ENCODE measurements at places on chromosomes 11 and 22.

DNA sequence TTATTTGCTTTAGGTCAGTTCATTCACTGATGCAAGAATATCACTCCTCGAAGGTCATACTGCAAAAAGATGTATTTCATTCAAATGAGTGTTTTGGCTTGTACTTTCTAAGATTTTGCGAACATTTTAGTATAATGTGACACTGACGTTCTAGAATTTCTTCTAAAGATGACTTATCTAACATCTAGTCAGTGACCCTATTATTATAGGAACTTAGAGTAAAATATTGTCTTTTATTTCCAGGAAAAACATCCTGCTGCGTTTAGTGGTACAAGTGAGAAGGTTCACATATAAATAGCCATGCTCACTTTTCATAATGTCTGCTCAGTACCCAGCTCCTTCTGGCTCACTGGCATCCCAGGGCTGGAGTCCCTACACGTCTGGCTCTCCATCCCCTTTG lies at the start of gene OR52M1:
Gene OR52M1 (plus strand): TSS at position 301 of the 400 bp plus-strand sequence. CDS start 0 bp downstream, at position 301.
- no peak for DNase-seq

DNA sequence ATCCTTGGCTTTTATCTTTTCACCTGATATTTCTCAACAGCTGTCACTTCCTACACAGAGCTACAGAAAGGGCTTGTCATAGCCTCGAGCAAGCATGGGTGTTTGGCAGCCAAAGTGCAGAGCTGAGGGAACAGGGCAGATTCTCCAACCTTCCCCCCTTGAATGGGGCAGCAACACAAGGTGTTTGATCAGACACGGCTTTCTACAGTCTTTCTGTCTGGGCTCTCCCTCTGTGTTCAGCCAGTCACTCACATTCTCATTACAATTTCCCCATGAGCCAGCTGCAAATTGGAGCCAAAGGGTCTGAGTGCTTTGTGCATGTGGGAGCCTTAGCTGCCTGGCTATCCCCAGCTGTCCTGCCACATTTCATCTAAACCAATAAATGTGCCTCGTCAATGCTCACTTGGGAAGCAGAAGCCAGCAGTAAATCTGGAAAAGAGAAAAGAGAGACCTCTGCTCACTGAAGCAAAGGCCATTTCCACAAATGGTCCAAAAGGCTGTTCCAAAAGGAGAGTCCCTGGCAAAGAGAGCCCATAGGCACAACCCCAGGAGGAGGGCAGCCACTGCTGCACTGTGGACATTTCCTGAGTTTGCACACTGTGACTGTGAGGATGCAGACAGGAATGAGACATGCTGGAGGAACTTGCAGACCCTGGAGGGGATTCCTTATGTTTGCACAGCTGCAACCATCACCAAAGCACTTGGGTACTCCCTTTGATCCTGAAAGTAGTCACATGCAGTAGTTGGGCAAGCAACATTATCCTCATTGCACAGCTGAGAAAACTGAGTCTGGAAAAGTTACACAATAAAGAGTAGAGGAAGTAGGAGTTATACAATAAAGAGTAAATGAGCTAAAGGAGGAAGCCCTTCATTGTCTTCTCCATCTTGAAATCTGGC lies 186.8 kb downstream of the FAM181B start:
- DNase-seq: no peak

DNA sequence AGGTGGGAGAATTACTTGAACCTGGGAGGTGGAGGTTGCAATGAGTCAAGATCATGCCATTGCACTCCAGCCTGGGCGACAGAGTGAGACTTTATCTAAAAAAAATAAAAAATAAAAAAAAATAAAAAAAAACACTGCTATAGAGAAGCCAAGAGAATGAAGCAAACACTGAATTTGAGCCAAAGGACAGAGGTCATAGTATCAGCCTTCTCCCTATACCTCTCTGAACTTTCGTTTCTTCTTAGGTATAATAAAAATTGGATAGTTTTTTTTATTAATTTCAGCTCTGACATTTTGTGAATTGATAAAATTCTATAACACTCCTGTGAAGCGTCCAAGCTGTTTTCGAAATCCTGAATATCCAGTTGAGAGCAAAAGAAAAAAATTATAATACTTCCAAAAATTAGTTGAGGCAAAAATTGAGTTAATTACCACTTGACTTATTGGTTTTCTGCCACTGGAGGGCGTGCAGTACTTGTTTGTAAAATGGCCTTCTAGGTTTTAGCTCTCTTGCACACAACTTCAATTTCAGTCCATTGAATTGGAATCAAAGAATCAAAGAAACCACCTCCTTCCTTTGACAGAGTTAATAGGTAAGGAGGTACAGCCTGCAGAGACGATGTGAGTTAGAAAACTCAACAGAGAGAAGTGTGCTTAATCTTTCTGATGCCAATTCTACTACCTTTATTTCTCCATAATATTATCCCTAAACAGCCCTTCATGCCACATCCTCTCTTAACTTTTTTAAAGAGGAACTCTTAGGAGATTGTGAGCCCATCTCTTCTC lies 143.2 kb downstream of the BBOX1 start:
- peak; percentile 32 for DNase-seq

DNA sequence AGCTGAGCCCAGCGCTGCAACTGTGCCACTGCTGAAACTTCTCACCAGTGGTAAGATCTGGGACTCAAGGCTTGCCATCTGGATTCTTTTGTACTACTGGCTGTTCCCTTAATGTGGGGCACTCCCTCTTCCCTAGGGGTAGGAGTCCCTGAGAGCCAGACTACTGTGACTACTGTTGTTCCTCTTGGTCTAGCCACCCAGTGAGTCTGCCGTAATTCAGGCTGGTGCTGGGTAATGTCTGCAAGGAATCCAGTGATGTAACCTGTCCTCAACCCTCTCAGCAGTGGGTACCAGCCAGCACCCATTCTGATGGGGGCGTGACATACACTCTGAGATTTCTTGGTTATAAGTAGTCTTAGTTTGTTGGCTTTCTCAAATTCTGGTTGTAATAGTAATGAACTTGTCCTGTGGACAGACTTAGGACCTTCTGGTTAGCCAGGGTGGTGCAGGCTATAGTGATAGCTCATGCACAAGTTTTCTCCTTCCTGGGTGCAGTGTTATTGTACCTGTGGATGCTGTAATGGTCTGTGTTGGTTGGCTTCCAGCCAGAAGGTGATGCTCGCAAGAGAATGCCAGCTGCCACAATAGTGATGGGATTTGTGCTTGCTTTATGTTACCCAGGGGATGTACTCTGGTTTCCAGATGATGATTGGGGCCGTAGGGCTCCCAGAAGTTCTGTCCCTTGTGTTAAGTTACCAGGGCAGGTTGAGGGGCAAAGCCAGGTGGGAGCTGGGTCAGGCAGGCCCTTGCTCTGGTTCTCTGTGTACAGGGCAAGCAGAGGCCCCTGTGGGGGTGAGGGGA lies 65.5 kb downstream of the ARHGAP42 start:
- DNase-seq: no peak

GRCh38 chr11:13209379-13209778 lies 68.2 kb upstream of the BMAL1 start:
- DNase-seq: no peak

DNA sequence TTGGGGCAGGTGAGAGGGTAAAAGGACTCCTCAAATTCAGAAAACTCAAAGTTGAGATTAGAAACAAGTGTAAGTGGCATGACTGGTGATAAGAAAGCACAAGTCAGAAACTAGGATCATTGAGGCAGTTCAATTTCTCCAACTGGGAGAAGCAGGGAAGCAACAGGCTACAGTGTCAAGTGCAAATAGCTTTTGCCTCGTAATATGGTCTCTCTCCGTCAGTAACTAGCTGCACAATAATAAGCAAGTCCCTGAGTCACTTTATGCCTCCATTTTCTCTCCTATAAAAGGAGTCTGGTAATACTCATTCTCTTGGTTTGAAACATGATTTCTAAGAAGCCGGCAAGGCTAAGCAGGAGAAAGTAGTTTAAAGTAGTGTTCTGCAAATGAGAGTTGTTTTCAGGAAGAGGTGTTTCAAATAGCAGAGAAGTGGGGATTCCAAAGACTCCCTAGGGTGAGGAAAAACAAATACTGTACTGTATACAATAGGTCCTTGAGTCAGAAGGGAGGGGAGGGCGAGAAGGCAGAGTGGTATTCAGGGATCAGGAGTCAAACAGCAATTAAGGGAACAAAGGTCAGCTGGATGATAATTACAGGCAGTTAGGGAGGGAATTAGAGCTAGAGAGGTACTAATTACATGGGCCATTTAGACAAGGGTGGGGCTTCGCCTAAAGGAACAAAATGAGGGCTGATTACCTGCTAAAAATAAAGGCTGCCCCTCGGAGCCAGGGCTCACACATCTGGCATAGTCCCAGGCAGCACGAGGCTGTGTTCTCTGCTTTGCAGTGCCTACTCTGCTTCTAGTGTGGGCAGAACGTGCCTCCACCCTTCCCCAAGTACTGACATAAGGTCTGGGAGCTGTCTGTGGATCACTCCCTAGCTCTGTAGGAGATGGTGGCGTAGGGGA lies 96.0 kb upstream of the BDNF start:
- DNase-seq: no peak

DNA sequence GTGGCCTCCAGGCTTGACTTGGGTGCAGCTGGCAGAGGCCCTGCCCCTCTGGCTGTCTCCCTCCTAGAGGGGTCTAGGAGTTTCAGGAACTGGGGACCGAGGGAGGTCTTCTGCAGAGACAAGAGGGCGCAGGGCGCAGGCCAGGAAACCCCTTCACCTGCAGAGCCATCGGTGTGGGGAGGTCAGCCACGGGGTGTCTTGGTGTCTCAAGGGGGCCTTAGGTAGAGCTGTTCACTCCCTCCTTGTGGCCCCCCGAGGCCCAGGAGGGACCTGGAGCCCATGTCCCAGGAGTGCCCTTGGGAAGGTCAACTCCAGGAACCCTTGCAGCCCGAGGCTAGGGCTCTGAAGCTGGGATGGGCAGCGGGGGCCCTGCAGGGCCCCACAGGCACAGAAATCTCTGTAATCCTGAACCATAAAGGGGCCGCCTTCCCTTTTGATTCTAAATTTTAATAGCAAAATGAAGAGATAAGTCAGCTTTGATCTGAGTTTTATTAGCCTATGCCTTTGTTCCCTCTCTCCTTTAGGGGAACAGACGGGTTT lies 31.4 kb upstream of the TH start:
- DNase-seq: no peak

DNA sequence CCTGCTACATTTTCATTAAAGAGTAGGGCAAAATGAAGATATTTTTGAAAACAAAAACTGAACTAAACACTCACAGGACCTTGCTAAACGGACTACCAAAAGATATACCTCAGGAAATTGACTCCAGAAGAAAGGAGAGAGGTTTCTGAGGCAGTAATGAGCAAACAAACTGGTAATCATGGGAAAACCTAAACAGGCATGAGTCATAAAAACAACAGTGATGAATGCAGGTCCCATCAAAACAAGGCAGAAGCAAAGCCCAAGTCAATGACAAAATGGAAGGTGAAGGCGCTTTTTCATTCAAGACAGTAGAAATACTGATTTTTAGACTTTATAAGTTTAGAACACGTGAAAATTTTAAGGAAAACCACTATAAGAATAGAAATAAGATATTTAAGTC lies 104.5 kb downstream of the EFCAB6 start:
- DNase-seq: no peak

DNA sequence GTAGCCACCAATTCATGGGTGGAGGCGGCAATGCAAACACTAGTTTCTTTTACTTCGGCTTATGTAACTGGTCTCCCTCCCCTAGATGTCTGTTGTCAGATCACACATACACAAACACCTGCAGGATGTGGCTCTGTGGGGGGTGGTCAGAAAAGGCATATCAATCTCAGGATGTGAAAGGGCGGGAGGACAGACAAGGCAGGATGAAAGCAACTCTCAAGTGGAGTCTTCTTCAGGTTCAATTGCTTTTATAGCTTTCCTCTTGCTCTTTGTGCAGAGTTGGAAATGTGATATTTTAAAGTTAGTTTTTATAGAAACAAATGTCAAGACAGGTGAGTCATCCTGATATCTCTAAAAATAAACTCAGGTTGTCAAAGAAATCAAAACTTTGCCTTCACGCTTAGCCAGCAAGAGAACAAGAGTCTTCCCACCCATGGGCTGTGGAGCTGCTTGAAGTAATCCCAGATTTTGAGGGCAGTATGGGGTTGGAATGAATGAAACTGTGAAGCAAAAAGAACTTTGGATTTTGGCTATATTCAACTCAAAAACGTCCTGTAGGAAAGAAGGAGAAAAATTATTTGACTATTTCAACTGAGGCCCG lies 423.4 kb downstream of the GUCY1A2 start:
- peak; percentile 96 for DNase-seq

GRCh38 chr11:10004526-10005113 lies 289.4 kb downstream of the SBF2 start:
- no peak for DNase-seq

DNA sequence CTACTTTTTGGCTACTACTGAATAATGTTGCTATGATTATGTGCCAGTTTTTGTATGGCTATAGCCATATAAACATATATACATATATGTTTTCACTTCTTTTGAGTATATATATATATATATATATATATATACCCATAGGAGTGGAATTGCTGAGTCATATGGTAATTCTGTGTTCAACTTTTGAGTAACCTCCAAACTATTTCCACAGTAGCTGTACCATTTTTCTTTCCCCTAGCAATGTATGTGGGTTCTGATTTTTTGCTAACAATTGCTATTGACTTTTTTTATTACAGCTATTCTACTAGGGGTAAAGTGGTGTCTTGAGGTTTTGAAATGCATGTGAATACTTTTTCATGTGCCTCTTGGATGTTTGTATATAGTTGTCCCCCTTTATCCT lies 30.4 kb downstream of the CBL start:
- no peak for DNase-seq

- no peak for DNase-seq
Observed at GRCh38 chr22:35191412-35191811, 65.9 kb upstream of the HMGXB4 start.

DNA sequence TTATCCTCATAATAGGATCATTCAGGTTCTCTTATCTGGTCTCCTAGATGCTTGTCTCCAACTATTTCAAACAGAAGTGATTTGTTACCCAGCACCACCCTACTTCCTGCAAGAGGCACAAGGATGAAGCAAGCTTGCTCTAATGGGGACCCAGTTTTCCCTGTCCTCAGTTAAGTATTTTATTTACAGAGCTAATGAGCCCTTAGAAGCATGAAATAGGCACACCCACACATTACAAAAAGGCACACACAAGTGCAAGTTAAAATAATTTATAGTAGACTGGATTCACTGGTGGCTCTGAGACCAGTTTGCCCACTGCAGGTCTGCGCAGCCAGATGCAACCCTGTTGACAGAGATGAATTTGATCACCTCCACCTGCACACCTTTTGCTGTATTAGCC lies 167.5 kb downstream of the KIRREL3 start:
- no peak for DNase-seq

- no peak for DNase-seq
Observed at GRCh38 chr11:128921793-128922192, 20.9 kb downstream of the TP53AIP1 start.

DNA sequence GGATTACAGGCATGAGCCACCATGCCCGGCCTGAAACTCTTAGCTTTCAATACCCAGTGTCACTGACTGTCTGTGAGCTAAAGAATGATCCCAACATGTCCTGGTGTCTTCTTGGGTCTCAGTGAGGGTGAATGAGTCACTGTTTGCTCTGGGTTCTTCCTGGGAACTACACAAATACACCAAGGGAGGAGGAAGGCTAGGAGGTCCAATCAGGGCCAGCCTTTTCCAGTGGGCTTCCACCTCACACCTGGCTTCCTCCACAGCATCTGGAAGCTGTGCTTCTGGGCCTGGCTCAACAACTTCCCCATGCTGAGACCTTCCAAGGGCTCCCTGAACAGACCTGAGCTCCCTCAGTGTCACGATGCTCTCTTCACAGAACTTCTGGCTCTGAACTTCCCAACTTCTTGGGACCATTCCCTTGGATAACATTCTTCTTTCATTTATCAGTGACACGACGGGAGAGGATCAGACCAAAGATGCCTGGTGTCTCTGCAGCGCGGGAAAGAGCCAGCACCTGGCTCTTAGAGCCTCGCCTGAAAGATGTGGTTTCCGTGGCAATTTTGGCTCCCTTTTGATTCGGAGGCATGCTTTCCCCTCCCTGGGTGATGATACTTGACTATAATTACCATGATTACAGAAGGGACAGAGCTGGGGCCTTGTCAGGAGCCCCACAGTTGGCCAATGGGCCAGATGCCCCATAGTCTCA lies 22.3 kb upstream of the CHRM4 start:
- DNase-seq: peak; percentile 68

Data from DND-41 (cell line).